ENCODE measurements at places on chromosomes 7 and 10.

GRCh38 chr7:699476-700170 is 26.9 kb upstream of the DNAAF5 start:
- no peak for DNase-seq

DNA sequence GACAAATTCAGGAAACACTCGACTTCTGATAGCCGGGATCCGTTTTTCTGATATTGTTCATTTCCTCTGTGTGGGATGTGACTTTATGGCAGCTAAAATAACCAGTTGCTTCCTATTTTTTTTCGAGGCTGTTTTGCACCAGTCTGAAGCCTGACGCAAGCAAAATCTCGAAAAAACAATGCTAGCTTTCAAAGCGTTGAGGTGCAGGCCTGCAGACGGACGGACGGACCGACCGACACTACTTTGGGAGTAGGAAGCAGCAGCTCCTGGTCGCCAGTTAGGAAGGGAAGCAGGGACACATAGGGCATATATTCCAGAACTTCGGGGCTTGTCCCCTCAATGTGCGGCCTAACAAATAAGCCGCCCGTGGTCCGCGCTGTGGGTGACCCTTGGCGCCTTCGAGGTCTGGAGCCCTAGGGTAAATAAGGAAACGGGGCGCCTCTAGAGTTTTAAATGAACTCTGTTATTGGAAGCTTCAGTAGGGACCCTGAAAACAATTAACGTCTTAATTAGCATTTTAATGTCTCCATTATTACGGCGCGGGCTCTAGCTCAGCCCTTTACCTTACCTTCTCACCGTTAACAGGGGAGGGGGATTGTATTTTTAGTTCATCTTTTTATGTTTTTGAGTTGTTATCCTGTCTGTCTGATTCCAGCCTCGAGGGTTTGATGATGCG is 1.3 kb downstream of the HHEX start:
- DNase-seq: peak; percentile 74

DNA sequence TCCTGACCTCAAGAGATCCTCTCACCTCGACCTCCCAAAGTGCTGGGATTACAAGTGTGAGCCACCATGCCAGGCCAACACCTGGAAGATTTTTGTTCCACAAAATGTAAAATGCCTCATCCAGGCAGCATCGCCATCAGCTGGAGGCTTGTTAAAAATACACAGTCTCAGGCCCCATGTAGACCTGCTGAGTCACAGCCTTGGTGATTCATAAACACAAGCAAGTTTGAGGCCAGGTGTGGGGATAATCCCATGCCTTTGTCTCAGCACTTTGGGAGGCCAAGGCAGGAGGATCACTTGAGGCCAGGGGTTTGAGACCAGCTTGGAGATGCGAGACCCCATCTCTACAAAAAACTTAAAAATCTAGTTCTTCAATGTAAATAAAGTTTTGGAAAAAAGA is 49.1 kb upstream of the FOXK1 start:
- DNase-seq: no peak

DNA sequence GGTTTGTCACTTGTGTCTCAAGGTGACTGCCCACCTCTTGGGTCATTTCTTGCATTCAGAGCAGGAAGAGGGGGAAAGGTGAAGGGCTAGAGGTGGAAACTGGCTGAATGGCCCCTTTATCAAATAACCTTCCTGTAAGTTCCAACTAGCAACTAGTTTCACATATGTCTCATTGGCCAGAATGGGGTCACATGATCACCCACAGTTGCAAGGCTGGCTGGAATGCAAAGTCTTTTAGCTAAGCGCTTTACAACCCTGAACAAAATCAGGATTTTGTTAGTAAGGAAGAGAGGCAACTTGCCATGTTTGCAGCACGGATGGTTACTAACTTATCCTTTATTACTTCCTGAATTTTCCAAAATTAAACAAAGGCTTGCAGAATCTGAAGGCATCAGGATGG is 156.3 kb downstream of the EMX2 start:
- no peak for DNase-seq

- DNase-seq: no peak
Measured at GRCh38 chr10:18659819-18660535, 746 bp downstream of the ARL5B start.

DNA sequence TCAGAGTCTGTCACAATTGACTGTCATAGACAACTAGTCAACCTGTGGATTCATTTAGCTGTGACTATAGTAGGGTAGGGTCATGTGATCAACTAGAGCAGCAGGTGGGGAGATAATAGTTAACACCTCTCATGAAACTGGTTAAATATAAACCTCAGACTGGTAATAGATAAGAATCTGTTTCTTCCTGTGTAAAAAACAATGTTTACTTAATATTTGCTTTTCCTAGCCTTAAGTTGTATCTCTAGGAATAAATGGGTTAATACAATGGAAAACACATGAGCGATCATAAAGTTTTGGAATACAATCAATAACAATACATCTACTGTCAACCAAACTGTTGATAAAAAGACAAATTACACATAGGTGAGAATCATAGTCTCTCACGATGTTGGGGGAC is 43.4 kb upstream of the ITGB8 start:
- no peak for DNase-seq

All from B cell (primary cell).